ENCODE measurements at places on chromosomes 3 and 15.

GRCh38 chr15:31293655-31294054, 33.0 kb upstream of the KLF13 start:
- DNase-seq = no peak

DNA sequence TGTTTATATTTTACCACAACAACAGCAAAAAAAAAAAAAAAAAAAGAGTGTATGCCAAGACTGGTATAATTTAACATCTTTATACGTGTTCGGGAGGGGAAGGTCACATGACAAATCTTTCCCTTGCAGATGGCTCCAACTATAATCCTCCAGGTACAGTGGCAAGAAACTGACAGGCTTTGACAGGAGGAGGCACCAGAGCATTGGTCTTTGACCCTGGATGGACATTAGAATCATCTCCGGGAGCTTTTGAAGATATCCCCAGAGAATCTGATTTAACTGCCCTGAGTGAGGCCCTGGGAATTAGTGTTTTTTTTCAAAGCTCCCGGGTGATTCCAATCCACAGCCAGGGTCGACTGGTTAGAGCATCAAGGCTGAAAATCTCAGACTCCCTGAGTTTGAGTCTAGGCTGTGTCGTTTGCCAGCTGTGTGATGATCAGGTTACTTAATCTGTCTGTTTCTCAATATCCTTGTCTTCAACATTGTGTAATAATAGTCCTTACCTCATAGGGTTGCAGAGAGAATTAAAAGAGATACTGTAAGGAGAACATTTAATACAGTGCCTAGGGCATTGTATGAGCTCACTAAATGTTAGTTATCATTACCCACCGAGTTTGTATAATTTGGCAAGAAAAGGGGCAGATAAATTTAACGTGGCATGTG, 8.9 kb upstream of the SEMA5B start:
- DNase-seq = no peak

GRCh38 chr3:127490271-127491023, 100.1 kb downstream of the TPRA1 start:
- no peak for DNase-seq

DNA sequence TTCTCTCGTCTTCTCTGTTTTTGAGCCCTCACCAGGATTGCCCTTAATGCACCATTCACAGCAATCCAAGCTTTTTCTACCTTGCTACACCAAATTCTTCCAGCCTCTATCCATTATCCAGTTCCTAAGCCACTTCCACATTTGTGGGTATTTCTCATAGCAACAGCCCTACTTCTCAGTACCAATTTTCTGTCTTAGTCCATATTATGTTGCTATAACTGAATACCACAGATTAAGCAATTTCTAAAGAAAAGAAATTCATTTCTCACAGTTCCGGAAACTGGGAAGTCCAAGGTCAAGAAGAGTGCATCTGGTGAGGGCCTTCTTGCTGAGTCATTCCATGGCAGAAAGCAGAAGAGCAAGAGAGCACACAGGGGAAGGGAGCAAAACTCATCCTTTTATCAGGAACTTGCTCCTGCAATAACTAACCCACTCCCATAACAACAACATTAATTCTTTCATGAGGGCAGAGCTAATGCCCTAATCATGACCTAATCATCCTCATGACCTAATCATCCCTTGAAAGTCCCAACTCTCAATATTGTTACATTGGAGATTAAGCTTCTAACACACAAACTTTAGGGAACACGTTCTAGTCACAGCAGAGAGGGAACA, 9.7 kb upstream of the EIF1B start:
- DNase-seq = no peak

- DNase-seq = no peak
These were observed 112.6 kb downstream of the UACA start for GRCh38 chr15:70650567-70651302.

GRCh38 chr15:94400526-94401298, 169.4 kb downstream of the MCTP2 start:
- DNase-seq = no peak

- no peak for DNase-seq
These were observed 49.2 kb downstream of the SLC7A14 start for GRCh38 chr3:170536712-170537111.

GRCh38 chr3:185585518-185585858, 607 bp upstream of the SENP2 start:
- no peak for DNase-seq

GRCh38 chr3:39000008-39000450, 51.7 kb downstream of the SCN11A start:
- DNase-seq = no peak

- no peak for DNase-seq
These were observed 3.7 kb upstream of the RHOV start for GRCh38 chr15:40877694-40878093.

- no peak for DNase-seq
These were observed 31.2 kb upstream of the UBXN7 start for GRCh38 chr3:196463478-196463756.

- no peak for DNase-seq
These were observed 370.3 kb upstream of the TPM1 start for GRCh38 chr15:62672268-62672667.

- DNase-seq = no peak
These were observed 127.5 kb downstream of the SNRK start for GRCh38 chr3:43413676-43414368.

GRCh38 chr15:44676676-44677075, 13.2 kb upstream of the SPG11 start:
- peak; percentile 23 for DNase-seq

GRCh38 chr3:185559706-185560090, 7.3 kb upstream of the LIPH start:
- DNase-seq = no peak

GRCh38 chr3:122857019-122857418, 62.1 kb downstream of the SLC49A4 start:
- DNase-seq = no peak

DNA sequence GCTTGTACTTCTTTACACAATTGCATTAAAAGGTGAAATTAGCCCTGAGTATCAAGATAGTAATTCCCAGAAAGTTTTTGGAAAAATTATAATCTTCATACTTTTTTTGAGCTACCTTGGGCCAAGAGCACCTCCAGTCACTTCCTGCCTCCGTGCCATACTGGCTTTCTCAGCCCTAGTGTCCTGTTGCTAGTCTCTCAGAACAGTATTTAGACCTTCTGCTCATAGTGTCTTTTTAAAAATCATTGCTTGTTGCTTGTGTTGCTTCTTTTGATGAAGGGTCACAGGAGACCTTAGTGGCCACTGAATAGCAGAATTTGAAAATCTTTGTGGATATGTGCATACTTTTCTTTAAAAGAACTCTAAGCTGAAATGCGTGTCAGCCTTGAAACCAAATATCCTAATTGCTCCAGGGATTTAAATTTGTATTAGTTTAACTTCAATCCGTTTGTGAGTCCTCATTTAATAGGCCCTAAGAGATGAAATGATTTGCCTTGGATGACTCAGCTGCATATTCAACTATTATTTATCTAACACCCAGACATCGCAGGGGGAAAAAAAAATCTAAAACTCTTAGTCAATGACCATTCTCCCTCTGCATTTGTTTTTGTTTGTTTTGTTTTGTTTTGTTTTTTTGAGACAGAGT, 29.1 kb upstream of the LXN start:
- no peak for DNase-seq

Measured in activated gamma-delta T cell treated with Interleukin-2 at 50 U/mL for 16 hours (primary cell).